Activated CD8-positive, alpha-beta memory T cell treated with anti-CD3 and anti-CD28 coated beads for 1 hour (primary cell): ENCODE measurements at places on chromosomes 2 and 18.

- DNase-seq: no peak
Measured at GRCh38 chr2:121617042-121617599, 32.1 kb downstream of the CLASP1 start.

- no peak for DNase-seq
Measured at GRCh38 chr2:219369447-219369861, 18.3 kb downstream of the DNPEP start.

DNA sequence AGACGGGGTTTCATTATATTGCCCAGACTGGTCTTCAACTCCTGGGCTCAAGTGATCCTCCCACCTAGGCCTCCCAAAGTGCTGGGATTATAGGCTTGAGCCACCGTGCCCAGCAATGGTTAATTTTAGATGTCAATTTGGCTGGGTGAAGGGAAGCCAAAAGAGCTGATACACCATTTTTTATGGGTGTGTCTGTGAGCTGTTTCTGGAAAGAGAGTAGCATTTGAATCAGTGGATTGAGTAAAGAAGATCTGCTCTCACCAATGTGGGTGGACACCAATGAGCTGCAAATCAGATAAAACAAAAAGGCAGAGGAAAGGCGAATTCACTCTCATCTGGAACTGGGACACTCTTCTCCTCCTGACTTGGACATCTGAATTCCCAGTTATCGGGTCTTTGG, 16.1 kb upstream of the TAF4B start:
- no peak for DNase-seq

GRCh38 chr18:45339810-45340550, 275.3 kb upstream of the SLC14A2 start:
- DNase-seq: no peak

DNA sequence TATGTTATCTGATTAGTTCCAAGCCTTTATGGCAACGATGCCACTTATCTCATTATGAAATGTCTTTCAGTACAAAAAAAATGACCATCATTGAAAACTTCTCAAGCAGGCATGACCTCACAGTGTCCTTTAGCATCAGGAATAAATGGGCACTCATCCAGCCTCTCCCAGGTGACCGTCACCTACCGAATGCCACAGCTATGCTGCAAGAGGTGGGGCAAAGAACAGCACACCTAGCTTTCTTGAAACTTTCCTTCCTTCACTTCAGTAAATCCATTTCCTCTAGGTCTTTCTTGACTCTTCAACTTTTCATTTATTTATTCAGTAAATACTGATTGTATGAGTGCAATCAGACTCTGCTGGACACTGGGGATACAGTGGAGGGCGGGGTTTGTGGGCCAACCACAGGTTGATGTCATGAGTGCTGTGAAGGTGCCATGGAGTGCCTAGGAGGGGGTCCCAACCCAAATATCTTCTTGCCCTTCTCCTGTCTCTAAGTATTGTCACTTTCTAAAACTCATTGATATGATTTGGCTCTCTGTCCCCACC, 54.3 kb upstream of the HK2 start:
- no peak for DNase-seq

- DNase-seq: no peak
Measured at GRCh38 chr2:101983486-101983885, 8.3 kb upstream of the IL1R2 start.

GRCh38 chr2:209907746-209908145, 94.7 kb upstream of the RPE start:
- DNase-seq: no peak

DNA sequence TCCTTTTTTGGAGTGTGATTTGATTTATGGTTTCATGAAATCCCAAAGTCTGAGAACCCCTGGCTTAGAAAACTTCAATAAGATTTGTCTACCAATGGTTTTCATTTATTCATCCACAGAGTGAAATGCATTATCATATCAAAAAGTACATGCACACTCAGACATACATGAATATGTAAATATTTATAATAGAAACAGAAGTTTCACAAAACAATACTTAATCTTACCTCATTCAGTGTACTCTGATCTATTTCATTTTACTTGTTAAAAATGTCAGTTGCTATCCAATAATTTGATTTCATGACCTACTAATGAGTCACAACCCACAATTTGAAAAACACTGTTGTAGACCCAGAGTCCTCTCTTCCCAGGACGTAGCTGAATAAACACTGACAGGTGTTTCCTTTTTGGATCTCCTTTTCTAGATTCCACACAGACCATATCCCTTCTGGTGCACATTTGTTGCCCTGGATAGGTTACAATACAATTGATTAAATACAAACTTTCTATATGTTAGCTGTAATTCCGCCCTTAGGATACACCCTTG, 10.4 kb upstream of the CAVIN2 start:
- DNase-seq: no peak

DNA sequence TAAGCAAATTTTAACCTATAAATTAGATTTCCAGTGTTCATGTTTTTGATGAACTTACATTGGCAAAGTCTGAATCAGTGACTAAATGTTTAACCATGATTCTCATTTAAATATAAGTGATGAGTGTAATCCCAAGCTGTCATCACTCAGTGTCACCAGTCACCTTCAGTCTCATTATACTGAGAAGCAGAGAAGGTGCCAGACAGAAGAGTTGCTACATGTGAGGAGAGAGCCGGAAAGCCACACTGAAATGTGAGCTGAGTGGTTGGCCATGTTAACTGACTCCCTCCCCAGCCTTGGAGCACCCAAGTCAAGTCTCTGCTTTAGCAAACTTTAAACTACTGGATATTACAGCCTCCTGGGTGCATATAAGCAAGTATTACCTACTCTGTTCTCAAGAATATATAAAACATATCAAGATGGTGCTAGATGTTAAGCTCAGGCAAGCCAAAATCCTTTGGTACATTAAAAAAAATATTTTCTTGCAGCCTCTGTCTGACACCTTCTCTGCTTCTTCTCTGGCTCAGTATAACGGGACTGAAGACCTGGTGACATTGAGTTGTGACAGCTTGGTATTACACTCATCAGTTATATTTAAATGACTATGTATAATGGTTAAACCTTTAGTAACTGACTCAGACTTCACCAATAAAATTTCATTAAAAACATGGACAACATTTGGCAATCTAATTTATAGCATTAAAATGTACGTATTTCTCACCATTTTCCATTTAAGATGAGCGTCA, 75.8 kb upstream of the MAP3K20 start:
- DNase-seq: no peak

GRCh38 chr18:65788373-65788772, 37.6 kb downstream of the CDH7 start:
- no peak for DNase-seq

- DNase-seq: no peak
Measured at GRCh38 chr2:160096409-160096808, 34.0 kb upstream of the PLA2R1 start.

GRCh38 chr2:20930928-20931327, 108.0 kb upstream of the LDAH start:
- no peak for DNase-seq

GRCh38 chr2:190126798-190127197, 64.3 kb upstream of the MSTN start:
- DNase-seq: no peak

DNA sequence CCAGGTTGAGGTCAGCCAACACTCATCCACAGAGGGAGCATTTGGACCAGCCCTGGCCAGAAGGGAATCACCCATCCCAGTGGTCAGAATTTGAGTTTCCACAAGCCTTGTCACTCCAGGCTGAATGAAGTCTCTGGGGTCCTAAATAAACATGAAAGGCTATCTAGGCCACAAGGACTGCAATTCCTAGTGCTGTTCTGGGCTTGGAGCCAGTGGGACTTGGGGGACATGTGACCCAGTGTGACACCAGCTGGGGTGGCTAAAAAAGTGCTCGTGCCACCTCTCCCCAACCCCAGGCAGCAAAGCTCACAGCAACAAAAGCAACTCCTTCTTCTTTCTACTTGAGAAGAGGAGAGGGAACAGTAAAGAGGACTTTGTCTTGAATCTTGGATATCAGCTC, 91.7 kb downstream of the MDH1 start:
- no peak for DNase-seq

GRCh38 chr2:62293490-62294271, 97.8 kb downstream of the B3GNT2 start:
- DNase-seq: no peak

DNA sequence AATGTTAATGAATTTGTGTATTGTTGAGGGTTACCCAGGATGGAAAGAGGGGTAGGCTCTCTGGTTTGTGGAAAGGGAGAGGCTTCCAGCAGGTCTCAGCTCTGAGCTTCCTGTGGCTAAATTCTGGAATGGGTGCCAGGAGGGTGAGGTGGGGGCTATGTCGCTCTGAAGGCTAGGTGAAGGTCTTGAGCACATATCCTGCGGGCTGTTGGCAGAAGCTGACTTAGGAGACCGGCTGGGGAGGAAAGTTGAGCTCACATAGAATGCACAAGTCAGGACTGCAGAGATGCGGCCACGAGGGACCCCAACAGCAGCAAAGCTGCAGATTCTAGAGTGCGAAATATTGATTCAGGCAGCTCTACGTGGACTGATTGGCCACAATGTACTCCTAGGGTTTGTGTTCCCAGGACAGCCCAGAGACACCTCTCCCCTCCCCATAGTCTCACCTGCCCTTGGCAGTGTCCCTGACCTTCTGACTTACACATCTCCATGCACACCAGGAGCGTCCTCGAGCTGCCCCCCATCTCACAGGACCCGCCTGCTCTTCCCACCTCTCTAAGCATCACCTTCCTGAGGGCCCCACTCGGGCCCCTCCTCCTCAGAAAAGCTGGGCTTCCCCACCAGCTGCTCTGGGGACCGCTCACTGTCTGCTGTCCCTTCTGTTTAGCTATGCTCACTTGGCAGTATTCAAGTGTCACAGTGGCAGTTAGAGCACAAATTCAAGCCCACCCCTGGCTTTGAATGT, 72.6 kb downstream of the ALK start:
- no peak for DNase-seq

DNA sequence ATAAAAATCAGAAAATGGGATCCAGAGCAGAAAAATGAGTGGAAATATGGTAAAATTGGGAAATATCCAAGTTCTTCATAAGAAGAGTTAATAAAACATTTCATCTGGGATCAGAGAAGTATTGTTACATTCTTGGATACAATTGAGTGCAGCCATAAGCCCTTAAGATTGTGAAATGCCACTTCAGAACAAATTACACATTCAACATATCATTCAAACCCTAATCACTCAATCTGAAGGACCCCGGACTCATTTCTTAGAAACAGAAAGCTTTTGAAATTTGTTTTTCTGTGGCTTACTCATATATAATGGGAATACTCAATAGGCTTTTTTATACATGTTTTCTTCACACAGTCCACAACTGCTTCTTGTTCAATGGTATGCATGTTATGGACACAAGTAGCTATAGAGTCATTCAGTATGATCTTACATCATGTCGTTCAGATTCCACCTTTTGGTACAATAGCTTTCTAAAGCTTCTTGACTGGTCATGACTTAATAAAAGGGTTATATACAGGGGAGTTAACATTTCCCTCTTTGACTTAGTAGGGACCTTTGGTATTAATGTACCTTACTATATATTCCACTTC, 39.9 kb downstream of the SCN7A start:
- no peak for DNase-seq

- DNase-seq: no peak
Measured at GRCh38 chr18:13712400-13713131, 13.8 kb downstream of the FAM210A start.

DNA sequence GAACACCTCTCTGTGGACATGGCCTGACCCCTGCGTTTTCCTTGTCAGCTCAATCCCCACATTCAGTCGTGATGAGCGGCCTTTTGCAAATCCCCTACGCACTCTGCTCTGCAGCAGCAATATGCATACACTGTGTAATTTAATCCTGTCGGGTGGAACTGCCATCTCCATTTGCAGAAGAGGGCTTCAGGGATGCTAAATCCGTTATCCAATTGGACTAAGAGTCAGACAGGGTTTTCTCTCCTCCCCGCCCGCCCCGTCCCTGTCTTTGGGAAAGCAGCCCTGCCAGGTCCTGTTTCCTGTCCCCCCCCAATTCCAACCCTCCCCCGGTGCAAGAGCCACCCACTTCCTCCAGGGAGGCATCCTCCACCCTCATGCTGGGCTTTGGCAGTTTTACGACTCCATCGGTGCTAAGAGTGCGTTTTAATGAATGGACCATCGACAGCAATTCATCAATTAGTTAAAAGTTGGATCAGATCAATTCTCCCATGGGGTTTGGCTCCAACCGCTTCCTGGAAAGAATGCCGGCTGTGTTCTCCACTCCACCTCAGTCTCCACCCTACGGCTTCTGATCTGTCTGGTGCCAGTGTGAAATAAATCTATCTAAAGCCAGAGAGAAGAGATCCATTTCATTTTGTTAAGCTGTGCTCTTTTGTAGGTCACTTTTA, 53.5 kb upstream of the ASAP2 start:
- DNase-seq: no peak

GRCh38 chr2:195695002-195695631, 38.1 kb downstream of the SLC39A10 start:
- no peak for DNase-seq

GRCh38 chr2:221572821-221573429, 821 bp upstream of the EPHA4 start:
- DNase-seq: no peak

DNA sequence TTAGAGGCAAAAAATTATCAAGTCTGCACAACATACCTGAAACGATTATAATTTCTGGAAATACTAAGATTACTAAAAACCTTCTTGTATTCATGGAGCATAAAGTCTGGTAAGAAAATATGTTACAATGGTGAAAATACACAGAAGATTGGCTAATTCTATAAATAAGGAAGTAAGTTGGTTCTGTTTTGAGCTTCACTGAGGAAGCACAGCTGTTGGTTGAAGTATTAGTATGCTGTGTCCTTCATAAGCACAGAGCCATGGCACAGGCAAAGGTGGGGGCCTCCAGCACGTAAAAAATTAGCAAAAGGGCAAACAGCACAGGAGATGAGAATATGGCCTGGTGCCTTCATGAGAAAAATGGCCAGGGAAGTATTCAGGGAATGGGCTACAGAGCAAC, 40.4 kb upstream of the ANKRD62 start:
- DNase-seq: no peak

DNA sequence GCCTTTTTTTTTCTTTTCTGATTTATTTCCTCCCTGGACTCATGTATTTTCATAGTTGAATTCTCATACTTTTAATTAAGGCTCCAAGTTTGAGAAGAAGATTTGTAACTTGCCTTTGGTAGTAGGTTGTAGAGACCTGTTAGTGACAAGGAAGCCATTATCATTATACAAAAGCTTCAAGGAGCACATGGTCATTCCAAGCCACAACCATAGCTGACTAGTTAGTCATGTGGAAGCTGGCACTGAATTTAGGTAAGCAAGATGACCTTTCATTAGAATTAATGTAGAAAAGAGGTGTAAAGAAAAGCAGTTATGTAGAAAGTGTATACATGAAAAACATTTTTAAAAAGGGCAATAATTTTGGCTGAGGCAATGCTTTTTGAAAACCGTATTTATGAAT, 89.7 kb downstream of the LRP1B start:
- no peak for DNase-seq
